ENCODE measurements at places on chromosomes 3 and 15. TPM values are rescaled to one million over a fixed set of nuclear protein-coding genes. Genes with fewer than 3 reads are reported as not detected.

Gene B3GALNT1
- total RNA-seq: 2.0 TPM

Gene MTHFS
- 45.1 TPM for total RNA-seq

Gene BUB1B
- total RNA-seq: 72.8 TPM

Gene CFAP100
- not detected for total RNA-seq

Gene TUSC7
- total RNA-seq: not detected

Measured in K562 (cell line).